ENCODE measurements at places on chromosomes 1 and 21.

DNA sequence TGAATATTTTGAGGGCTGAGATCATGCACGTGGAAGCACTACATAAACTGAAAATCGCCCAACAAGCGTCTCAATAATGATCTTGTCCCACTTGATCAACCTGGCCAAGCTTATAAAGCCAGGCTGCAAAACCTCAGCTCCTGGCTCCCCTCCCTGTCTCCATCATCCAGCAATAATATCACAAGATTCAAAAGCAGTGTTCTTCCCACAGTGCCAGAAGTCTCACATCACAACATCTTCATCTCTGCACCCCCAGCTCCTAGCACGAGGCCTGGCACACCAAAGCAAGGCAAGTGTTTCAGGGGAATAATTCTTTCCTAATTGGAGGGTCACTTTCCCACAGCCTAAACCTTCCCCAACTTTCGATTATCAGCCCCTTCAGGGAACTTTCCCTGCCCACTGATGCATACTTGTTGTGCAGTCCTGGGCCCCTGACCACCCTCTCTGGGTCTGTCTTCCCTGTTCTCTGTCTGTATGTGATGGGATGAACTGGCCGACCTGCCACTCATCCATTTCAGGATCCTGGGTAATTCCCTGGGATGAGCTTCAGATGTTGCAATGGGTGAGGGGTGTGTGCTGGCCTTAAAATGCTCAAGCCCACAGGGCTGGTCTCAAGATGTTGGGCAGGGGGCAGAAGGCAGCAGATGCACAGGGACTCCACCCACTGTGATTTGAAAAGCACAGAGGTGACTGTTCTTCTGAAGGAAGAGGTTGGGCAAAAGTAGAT is 129.0 kb downstream of the DMRTB1 start:
- DNase-seq, result peak; percentile 43

- no peak for DNase-seq
Observed at GRCh38 chr1:1402072-1402900, 3.2 kb upstream of the CCNL2 start.

DNA sequence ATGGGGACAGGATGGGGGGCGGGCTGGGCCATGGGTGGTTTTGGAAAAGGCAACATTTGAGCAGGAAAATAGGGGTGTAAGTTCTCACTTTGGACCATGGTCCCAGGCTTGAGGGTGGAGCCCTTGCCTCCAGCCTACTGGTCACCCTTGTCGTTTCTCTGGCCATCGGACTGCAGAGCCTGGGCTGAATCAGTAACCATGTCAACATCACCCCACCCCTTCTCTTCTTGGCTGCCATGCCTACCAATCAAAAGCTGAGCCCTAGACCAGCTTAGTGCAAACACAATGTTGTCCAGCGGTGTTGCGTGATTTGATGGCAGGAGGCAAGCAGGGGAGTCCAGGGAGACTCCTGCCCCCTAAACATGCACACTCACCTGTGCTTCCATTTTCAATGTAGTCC is 231.0 kb upstream of the KAZN start:
- no peak for DNase-seq

- no peak for DNase-seq
Observed at GRCh38 chr1:31112266-31112935, 46.9 kb upstream of the PUM1 start.

DNA sequence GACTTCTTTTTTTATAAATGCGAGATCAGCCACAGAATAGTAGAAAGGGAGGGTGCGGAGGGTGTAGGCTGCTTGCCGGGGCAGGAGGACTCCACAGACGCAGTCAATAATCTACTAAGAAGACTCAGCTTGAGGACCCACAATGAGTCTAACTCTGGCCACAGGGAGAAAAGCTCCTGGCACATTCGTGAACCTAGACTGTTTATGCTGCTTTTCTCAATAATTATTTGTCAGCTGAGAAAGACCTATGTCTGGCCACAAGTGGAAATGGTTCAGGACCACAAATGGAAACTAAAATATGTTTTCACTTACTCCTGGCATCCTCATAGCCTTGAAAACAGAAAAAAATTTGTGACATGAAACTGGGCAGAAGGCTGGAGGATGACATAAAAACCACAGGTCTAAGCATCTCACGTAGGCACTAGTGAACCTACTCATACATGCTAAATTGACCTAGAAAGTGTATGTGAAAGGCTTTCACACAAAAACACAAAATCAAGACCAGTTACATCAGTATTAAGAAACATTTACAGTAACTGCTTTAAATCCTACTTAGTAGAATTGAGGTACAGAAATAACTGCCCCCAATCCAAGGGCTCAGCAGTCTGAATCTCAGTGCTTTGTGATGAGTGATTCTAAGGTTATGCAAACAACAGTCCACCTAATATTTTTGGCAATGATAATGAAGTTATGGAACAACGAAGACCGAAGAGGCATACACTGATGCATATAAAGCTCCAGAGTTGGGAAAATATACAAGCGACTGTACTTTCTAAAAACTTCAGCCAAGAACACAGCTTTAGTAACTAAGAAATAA is 159.5 kb downstream of the SLC45A1 start:
- no peak for DNase-seq

DNA sequence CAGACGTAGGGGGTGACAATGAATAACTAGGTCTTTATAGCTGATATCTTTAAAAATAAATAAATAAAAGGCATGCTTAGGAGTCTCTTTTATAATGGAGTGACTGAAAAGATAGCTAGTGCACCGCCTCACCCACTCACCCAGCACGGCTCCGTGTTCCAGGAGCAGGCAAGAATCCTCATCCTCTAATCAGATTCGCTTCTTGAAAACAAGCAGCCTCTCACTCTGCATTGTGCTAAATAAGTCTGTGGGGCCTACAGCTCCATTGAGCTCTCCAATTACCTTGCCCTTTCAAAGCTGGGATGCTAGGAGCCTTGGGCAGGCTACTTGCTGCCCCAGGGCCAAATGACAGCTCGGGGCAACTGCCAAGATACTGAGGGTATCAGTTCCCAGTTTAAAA is 91.5 kb downstream of the TIAM1 start:
- no peak for DNase-seq

DNA sequence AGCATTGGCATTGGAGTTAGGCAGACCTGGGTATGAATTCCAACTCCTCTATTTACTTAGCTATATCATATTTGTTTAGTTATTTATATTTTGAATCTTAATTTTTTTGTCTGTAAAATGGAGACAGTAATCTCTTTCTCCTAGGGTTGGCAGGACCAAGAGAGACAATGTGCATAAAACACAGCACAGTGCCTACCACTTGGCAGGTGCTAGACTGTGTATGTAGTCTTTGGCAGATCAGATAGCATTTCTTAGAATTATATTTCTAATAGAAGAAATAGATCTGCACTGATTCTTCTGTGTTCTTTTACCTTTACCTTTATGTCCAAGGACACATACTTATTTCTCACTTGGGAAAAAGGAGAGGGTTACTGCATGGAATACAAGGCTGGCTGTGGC is 177.2 kb downstream of the GIPC2 start:
- no peak for DNase-seq

DNA sequence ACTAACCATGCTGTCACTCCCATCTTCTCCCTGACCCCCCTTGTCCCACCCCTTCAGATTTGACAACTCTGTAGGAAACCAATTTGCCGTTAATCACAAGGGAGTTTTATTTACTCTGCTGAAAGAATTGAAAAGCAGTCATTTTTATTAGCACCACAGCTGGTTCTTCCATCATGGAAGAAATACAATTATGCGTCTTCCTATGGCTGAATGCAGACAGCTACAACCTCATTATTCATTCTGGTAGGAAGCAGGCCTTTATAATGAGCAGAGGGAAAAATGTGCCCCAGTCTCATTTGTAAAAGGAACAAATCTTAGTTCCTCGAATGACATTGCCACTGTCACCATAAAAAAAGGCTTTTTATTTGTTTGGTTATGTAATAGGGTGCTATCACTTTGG is 35.2 kb downstream of the JUN start:
- no peak for DNase-seq

GRCh38 chr1:6596886-6597776 is 5.5 kb downstream of the KLHL21 start:
- DNase-seq, result no peak

- no peak for DNase-seq
Observed at GRCh38 chr1:206465951-206466350, 4.3 kb upstream of the IKBKE start.

DNA sequence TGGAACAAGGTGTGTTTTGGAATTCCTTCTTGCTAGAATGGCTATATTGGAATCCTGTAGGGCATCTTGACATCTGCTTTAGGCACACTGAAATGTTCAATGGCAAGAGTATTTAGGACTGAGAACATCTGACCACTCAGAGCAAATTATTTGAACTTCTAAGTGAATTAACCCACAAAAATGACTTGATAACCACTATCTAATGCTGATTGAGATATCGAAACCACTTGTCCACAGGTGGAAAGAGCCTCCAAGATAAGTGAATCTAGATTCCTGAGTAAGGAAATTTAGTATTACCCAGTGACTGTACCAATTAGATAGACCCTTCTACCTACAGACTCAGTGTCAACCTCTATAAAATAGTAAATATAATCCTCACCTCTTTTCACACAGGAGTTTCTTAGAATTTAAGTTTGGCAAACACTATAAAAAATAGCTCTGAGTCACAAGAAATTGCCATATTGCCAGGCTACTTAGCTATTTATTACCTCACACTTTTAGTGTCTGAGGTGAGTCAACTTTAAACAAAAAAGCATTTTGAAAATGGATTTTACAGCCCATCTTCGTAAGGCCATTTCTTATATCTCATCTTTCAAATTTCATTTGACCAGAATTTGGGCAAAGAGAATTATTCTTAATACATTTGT is 421.8 kb downstream of the PTBP2 start:
- no peak for DNase-seq

GRCh38 chr21:27070861-27071670 is 104.2 kb upstream of the ADAMTS5 start:
- DNase-seq, result no peak

DNA sequence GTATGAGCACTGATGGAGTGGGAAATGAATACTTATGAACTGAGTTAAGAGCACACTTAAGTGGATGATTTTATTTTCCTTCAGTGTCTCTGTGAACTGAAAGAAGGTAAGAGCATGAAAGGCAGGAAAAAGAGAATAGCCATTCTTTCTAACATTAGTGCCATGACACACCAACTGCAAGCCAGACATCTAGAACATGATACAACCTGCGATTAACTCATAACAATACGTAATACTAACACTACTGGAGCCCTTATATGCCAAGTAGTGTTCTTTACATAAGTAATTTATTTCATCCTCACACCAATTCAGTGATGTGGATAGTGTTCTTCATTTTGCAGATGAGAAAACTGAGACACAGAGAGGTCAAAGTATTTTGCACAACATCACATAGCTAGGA is 56.7 kb downstream of the PRRX1 start:
- no peak for DNase-seq

GRCh38 chr1:211589782-211590721 is 11.1 kb upstream of the SLC30A1 start:
- peak; percentile 94 for DNase-seq

DNA sequence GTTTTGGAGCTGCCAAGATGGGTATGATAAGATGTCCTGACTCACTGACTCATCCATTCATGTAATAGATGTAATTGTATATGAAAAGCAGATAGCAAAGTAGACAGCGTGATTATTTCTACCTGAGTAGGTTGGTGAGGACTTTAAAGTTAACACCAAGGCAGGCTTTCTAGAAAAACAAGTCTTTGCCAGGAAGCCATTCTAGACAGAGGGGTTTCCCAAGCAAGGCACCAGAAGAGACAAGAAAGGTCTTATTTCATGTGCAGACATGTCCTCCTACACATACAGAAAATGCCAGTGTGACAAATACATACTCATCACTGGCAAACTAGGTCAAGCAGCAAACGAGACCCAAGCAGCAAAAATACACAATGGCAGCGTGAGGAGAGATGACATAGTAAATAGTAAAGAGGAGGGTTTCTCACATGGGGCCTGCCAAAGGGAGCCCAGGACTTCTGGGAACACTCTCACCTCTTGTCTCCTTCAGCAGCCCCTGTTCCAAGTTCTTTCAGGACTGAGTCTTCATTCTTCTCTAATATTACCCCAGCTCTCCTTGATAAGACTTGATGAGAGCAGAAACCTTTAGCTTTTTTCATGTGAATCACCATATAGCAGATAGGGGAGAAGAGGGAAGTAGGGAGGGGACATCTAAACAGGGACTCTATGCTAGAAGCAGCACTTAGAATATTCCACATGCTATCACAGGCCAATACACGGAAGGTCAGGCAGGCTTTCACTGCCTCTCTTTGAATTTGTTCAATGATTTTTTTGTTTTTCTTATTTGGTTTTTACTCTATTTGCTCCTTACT is 114.6 kb upstream of the ATP1B1 start:
- DNase-seq, result no peak

- no peak for DNase-seq
Observed at GRCh38 chr1:17251701-17252376, 2.9 kb downstream of the PADI3 start.

- no peak for DNase-seq
Observed at GRCh38 chr1:109499661-109500536, 6.0 kb downstream of the CYB561D1 start.

- no peak for DNase-seq
Observed at GRCh38 chr1:235012436-235013210, 116.0 kb downstream of the TOMM20 start.

GRCh38 chr1:12542138-12542465 is 75.9 kb downstream of the DHRS3 start:
- DNase-seq, result peak; percentile 72

GRCh38 chr1:150532860-150533259 is 16.3 kb upstream of the ADAMTSL4 start:
- DNase-seq, result no peak

- DNase-seq, result no peak
Observed at GRCh38 chr21:30555095-30555494, 6.0 kb downstream of the KRTAP19-7 start.

DNA sequence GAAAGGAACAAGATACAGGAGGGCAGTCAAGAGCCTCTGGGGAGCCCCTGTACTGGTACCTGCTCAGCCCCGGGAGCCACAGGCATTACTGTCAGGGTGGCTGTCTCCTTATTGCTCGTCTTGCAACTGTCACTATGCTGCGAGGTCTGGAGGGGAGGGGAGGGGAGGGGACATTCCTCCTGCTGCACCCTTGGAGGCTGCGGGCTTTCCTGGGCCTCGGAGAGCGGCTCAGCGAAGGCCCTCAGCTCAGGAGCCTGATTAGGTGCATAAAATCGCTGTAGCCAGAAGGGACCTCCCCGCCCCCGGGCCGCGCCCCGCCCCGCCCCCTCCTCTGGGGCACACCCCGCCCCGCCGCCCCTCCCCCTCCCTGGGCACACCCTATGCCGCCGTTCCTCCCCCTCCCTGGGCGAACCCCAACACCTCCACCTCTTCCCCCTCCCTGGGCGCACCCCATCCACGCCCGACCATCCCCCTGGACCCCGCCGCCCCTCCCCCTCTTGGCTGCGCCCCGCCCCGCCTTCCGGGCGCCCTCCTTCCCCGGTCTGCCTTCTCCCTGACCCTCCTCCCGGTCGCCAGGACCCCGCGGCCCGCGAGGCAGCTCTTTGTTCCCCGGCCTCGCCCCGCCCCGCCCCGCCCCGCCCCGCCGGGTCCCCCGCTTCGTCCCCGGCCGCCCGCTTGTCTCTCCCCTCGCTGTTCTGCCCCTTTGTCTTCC is 35.5 kb downstream of the CACHD1 start:
- DNase-seq, result peak; percentile 73

- no peak for DNase-seq
Observed at GRCh38 chr1:216836316-216836715, 113.1 kb upstream of the ESRRG start.

GRCh38 chr21:25183577-25183976 is 423.7 kb downstream of the MRPL39 start:
- DNase-seq, result no peak
